ENCODE measurements at places on chromosomes 7 and 10. TPM values are rescaled to one million over a fixed set of nuclear protein-coding genes. Genes with fewer than 3 reads are reported as not detected.

The NKX2-3 gene
- 0.11 TPM for total RNA-seq

The GRM3 gene
- 0.21 TPM for total RNA-seq

The UFSP1 gene
- 2.6 TPM for total RNA-seq

The PMS2 gene
- 16.5 TPM for total RNA-seq

The PDE6C gene
- not detected for total RNA-seq

The CALML3 gene
- total RNA-seq: not detected

The WNT16 gene
- 0.16 TPM for total RNA-seq

The ZNF503 gene
- total RNA-seq: 12.1 TPM

The CDHR3 gene
- 10.8 TPM for total RNA-seq

The GDF2 gene
- not detected for total RNA-seq

The METTL27 gene
- total RNA-seq: 2.9 TPM

The AASS gene
- 60.7 TPM for total RNA-seq

The MRC1 gene
- 41.2 TPM for total RNA-seq

The NET1 gene
- total RNA-seq: 108 TPM

The ANKRD16 gene
- total RNA-seq: 8.8 TPM

The CFAP69 gene
- 19.1 TPM for total RNA-seq

The SH2B2 gene
- 1.8 TPM for total RNA-seq

The HECTD2 gene
- 100 TPM for total RNA-seq

The TYW1 gene
- total RNA-seq: 23.6 TPM

The PLCE1 gene
- total RNA-seq: 38.1 TPM

The HIF1AN gene
- total RNA-seq: 14.4 TPM

The NEUROG3 gene
- total RNA-seq: not detected

The TMEM236 gene
- 1.2 TPM for total RNA-seq

The SYCE1 gene
- not detected for total RNA-seq

The MUC12 gene
- 1.1 TPM for total RNA-seq

The BTBD16 gene
- total RNA-seq: 2.6 TPM

The TBX20 gene
- total RNA-seq: 14.0 TPM

The SLC26A5 gene
- 1.6 TPM for total RNA-seq

The CYP3A4 gene
- not detected for total RNA-seq

The GNG11 gene
- total RNA-seq: 48.1 TPM

The TMEM139 gene
- total RNA-seq: 2.1 TPM

The PRKG1 gene
- 126 TPM for total RNA-seq

The ZRANB1 gene
- total RNA-seq: 53.0 TPM

The ENO4 gene
- total RNA-seq: 0.74 TPM

The GIMAP6 gene
- 29.5 TPM for total RNA-seq

The TMEM196 gene
- total RNA-seq: 1.0 TPM

The GSAP gene
- total RNA-seq: 14.9 TPM

The TCAF2 gene
- total RNA-seq: 3.1 TPM

The KIF11 gene
- 26.6 TPM for total RNA-seq

The STK31 gene
- 0.90 TPM for total RNA-seq

The PAPOLB gene
- total RNA-seq: 2.2 TPM

The AOC1 gene
- total RNA-seq: 0.32 TPM

The SSMEM1 gene
- total RNA-seq: not detected

The LRRD1 gene
- 1.8 TPM for total RNA-seq

The PRSS37 gene
- total RNA-seq: not detected

The IDI2 gene
- total RNA-seq: not detected

The CYP2E1 gene
- total RNA-seq: 1.1 TPM

Measured in urinary bladder (tissue), 4 donors.